Lower lobe of right lung (tissue), 2 donors: ENCODE measurements at places on chromosomes 6 and 20. TPM values are rescaled to one million over a fixed set of nuclear protein-coding genes. Genes with fewer than 3 reads are reported as not detected.

The ZNF184 gene
- total RNA-seq, result 6.6 TPM

DNA sequence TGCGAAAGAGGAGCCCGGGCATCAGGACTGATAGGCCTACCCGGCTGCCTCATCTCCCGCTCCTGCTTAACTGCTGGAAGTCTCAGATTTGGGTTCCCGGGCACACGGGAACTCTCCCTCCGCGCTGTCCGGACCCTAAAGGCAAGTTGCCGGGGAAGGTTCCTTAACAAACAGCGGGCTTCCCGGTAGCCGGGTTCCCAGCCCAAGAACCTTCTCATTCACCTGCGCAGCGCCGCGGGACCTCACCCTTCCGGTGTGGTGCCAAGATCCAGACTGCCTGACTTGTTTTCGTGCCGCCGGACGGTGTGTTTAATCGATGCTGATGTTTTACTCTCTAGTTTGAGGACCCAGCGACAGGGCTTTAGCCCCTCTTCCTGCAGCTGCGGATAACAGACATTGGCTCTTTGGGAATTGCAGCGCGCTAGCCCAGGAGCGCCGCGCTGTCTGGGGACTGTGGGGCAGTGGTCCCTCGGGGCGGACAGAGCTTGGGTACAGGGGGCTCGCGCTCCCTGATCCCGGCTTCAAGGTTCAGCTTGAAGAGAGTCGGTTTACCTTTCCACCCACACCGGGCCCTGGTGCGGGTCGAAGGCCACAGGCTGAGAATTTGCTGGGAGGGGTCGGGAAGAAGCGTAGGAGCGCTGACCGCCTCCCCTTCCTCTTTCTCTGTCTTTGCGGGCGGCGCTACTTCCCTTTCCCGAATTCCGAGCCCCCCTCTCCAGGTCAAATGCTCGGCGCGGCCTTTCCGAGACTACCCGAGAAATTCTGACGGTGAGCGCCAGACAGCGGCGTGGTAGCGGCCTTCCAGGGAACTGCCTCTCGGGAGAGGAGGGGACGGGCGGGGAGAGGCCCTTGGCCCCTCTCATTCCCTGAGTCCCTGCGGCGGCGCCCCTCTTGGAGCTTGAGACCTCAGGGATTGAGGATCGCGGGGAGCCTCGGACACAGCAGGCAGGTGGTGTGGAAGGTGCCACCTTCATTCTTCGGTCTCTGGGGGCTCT lies 17.2 kb downstream of the ABT1 start:
- peaks cover 44% of the 10 kb centered on the region for H3K27me3 ChIP-seq
- no peak overlapping the region for H3K27ac ChIP-seq
- DNase-seq, result peak; percentile 49
- H3K4me1 ChIP-seq, result peaks cover 16% of the 10 kb centered on the region

The BMP5 gene
- total RNA-seq, result 13.3 TPM

The NR2E1 gene
- not detected for total RNA-seq

The ZC2HC1B gene
- not detected for total RNA-seq

DNA sequence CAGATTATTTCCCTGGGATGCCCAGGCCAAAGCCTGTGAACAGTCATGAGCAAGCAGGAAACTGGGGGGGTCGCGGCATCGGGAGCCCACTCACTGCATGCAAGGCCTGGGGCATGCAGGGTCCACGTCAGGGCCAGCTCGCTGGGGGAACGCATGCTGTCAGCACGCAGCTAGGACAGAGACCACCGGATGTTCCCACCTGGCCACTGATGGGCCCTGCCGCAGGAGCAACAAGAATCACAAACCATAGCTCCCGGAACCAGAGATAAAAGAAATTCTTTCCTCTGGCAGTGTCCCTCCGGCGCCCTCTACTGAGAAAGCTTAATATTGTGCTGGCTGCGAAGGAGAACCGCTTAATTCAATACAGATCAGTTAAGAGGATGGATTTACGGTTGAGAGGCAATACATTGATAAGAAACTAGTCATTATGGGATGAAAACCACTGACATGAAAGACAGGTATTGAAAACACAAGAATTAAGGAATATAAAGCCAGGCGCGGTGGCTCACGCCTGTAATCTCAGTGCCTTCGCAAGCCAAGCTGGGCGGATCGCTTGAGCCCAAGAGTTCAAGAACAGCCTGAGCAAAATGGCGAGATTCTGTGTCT lies 32.6 kb downstream of the C6orf15 start:
- DNase-seq, result peak; percentile 63
- H3K27ac ChIP-seq, result no peak overlapping the region
- H3K36me3 ChIP-seq, result no peaks in the 10 kb centered on the region
- H3K4me1 ChIP-seq, result peaks cover 8% of the 10 kb centered on the region

DNA sequence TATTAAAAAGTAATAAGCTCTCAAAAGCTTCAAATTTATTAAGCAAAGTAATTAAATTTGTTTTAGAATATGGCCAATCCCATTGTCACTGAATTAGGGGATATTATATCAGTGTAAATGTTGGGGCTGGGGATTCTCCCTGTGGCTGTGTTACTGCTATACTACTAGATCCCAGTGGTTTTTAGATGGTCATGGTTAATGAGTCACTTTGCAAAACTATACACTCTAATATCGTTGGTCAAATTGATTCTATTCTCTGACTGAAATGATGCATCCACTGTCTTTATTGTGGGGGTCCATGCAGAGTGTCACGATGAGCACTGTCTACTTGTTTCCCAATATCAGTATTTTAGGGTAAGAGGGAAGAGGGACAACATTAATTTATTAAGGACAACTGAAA lies 336.9 kb upstream of the PREP start:
- H3K27ac ChIP-seq, result no peak overlapping the region
- H3K4me1 ChIP-seq, result no peaks in the 10 kb centered on the region
- no peaks in the 10 kb centered on the region for H3K27me3 ChIP-seq
- no peaks in the 10 kb centered on the region for H3K36me3 ChIP-seq

The SH3BGRL2 gene
- total RNA-seq, result 28.9 TPM

- no peak for DNase-seq
- H3K36me3 ChIP-seq, result no peaks in the 10 kb centered on the region
- no peak overlapping the region for H3K27ac ChIP-seq
- H3K27me3 ChIP-seq, result no peaks in the 10 kb centered on the region
Observed at GRCh38 chr6:154488802-154489437, 21.6 kb downstream of the CNKSR3 start.

DNA sequence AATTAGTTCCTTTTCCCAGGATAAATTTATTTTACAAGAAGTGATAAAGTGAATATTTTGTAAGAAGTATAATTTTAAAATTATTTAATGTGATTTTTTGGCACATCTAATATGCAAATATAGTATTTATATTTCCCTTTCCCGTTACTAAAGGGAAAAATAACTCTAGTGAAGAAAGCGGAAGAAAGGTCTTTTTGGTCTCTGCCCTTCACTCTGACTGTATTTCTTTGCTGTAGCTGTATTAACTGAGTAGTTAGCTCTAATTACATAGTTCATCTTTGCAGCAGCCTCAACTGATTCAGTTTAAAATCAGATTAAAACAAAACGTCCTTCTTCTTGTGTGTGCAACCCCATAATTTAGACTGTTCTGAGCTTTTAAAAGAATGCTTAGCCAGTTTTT lies 57.4 kb upstream of the RNF144B start:
- no peaks in the 10 kb centered on the region for H3K36me3 ChIP-seq
- no peak for DNase-seq
- H3K4me3 ChIP-seq, result no peak overlapping the region
- H3K27ac ChIP-seq, result peak overlapping the region; percentile 67
- H3K27me3 ChIP-seq, result no peaks in the 10 kb centered on the region
- peaks cover 12% of the 10 kb centered on the region for H3K4me1 ChIP-seq

DNA sequence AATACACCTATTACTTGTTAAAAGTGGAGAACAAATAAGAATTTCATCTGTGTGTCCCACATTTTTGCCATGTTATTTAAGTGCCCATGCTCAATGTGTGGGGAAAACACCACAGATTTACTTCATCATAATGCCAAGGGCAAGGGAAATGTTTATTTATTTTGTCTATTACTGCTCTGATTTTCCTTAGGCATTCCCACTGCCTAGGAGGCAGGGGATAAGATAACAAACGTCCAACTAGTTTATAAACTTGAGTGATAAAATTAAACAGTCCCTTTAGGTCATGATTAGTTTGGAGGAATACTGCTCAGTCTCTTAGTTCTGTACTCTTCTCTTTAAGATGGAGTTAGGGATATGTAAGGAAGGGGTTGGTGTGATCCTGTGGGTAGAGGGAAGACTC lies 598.4 kb upstream of the MARCKS start:
- no peaks in the 10 kb centered on the region for H3K27me3 ChIP-seq
- H3K36me3 ChIP-seq, result no peaks in the 10 kb centered on the region
- H3K4me1 ChIP-seq, result no peaks in the 10 kb centered on the region
- no peak overlapping the region for H3K4me3 ChIP-seq

DNA sequence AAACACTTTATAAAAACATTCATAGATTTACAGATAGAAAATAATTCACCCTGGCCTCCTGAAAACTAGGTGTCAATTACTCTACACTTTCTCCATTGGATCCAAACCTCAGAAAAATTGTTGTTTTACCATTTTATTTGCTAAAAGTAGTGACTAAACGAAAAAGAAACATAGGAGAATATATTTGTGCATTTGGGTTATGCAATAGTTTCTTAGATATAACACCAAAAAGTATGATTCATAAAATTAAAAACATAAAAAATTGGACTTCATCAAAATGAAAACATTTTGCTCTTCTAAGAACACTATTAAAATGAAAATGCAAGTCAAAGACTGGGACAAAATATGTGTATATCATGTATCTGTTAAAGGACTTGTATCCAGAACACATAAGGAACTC lies 671.3 kb downstream of the MAFB start:
- H3K4me3 ChIP-seq, result no peak overlapping the region
- DNase-seq, result no peak
- H3K27me3 ChIP-seq, result no peaks in the 10 kb centered on the region
- no peak overlapping the region for H3K27ac ChIP-seq
- no peaks in the 10 kb centered on the region for H3K4me1 ChIP-seq

The AVP gene
- not detected for total RNA-seq

DNA sequence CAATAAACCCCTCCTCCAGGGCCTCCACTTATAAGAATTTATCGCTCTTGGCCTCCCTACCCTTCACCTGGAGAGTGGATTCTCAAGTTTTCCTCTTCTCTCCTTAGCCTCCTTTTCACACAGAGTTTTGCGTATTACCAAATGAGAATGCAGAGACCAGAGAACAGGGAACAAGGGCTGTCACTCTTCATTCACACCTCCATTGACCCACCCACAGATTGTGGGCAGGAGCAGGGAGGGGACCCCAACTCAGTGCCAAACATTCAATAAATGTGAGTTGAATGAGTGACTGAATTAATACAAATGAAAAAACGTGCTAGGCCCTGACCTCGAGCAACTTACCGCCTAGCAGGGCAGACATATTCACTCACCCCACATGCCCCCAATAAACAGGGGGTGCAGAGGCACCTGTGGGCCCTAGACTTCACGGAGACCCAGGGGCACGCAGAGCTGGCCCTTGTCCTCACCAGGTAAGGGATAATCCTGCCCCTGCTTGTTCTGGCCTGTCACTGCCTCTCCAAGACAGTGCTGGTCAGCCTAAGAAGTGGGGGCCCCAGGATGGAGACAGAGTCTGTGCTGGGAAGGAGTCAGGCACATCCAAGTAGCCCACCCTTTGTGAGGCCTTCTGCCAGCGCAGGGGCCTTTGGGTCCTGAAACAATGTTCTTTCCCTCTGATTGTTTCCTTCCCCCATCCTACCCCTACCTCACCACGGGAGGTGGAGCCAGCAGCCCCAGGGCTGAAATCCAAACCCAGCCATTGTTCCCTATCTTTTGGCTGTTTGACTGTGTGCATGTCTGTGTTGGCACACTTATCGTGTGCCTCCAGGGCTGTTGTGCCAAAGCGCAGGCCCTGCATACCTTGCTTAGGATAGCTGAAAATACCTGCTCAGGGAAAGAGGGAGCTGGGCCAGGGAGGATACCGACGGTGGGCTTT lies 8.4 kb upstream of the TJAP1 start:
- no peaks in the 10 kb centered on the region for H3K36me3 ChIP-seq
- H3K27ac ChIP-seq, result no peak overlapping the region
- H3K4me3 ChIP-seq, result no peak overlapping the region
- H3K27me3 ChIP-seq, result peaks cover 14% of the 10 kb centered on the region
- H3K4me1 ChIP-seq, result no peaks in the 10 kb centered on the region

The SERINC3 gene
- 133 TPM for total RNA-seq

DNA sequence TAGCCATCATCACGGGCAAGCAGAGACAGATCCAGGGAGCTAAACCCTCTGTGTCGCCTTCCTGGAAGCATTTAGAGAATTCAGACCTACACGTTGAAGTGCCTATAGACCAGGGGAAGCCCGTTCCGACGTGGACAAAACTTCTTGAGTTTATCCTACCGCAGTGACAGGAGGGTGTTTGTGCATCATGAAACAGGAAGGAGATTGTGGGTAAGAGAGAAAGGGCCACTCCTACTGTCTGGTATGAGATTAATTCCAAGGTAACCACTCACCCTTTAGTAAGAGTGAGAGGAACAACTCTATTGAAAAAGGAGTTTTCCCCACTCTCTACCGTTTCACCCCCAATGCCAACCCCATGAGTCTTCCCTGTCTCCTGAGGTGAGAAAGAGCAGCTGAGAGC lies 133.7 kb downstream of the TFAP2C start:
- no peak for DNase-seq
- no peaks in the 10 kb centered on the region for H3K4me1 ChIP-seq
- H3K27ac ChIP-seq, result no peak overlapping the region

DNA sequence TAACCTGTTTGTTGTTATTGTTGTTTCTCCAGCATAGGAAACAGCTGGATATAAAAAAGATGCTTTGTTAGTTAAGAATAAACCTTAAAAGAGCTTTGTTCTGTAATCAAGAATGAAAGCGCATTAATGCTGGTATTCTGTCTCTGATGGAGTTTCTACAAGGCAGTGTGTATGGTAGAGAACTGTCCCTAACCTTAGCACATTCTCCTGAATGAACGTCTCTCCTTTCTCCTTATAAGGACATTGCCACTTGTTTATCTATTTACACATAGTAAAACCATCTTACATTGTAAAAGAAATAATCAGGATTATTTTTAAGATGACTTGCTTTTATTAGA lies 33.8 kb upstream of the LCA5 start:
- no peak overlapping the region for H3K27ac ChIP-seq
- H3K36me3 ChIP-seq, result no peaks in the 10 kb centered on the region
- peak overlapping the region; percentile 43 for H3K4me3 ChIP-seq
- no peaks in the 10 kb centered on the region for H3K27me3 ChIP-seq
- H3K4me1 ChIP-seq, result peaks cover 14% of the 10 kb centered on the region
